ENCODE measurements at places on chromosomes 7 and 10.

DNA sequence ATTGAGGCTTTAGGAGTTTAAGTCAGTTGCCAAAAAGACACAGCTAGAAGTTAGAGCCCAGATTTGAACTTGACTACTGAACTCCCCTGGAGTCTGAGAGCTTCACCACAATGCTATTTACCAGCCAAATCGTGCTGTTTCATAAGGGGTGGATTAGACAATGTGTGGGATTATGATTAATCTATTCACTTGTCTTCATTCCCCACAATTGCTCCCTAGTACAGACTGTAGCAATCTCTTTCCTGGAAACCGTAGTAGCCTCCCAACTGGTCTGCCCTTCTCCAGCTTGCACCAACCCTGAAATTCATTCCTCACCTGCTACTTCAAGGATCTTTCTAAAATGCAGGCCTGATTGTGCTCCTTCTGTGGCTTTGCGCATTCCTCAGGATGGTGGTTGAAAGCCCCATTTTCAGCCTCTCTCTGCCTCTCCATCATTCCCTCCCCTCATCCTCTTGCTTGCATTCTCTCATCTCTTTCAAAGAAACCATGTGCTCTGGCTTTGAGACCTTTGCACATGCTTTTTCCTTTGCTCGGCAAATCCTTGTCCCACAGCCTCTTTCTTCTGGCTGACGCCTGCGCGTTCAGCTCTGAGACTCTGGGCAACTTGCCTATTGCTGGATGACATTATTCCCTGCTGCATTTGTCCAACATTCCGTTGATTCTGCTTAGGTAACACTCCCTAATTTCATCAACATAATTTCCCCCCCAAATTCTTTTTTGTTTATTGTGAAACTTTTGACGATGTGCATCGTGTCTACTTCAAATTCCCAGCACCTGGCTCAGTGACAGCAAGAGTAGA lies 145.1 kb downstream of the ADRA2A start:
- no peak for DNase-seq

- peak; percentile 73 for DNase-seq
These were observed 1.0 kb downstream of the SYPL1 start for GRCh38 chr7:106110885-106111654.

DNA sequence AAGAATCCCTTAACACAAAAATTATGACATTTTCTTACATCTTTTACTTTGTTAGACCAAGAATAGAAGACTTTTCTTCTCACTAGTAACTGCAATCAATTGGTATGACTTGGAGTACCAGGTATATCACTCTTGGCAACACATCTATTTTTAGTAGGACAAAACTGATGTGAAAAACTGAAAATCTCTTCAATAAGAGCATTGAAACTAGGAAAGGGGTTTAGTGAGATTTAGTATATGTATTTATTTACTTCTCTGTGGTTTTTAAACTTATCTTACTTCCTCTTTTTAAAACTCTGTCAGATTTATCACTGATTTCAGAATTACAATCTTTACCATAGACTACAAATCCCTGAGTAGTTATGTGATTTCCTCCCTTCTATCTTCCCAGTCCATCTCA lies 366.2 kb downstream of the PCDH15 start:
- no peak for DNase-seq

- DNase-seq: peak; percentile 81
These were observed 131.1 kb upstream of the CDK1 start for GRCh38 chr10:60646966-60647796.

DNA sequence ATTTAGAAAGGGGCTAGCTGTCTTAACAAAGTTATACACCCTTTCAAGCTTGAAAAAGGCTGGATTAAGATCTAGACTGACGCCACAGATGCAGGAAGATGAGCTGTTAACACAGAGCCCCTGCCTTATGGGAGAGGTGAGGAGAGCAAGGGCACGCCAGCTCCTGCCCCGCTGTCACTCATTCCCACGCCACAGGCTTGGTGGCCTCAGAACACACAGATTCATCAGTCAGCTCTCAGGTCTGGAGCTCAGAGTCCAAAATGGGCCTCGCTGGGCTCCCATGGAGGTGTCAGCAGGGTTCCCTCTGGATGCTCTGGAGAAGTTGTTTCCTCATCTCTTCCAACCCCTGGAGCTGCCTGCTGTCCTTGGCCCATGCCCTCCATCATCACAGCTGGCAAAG lies 554.2 kb downstream of the TCERG1L start:
- no peak for DNase-seq

- DNase-seq: no peak
These were observed 18.1 kb downstream of the MAPK8 start for GRCh38 chr10:48324580-48324979.

GRCh38 chr7:3198316-3198715 lies 102.7 kb upstream of the SDK1 start:
- DNase-seq: no peak

GRCh38 chr10:1575481-1576244 lies 161.7 kb downstream of the ADARB2 start:
- peak; percentile 54 for DNase-seq

DNA sequence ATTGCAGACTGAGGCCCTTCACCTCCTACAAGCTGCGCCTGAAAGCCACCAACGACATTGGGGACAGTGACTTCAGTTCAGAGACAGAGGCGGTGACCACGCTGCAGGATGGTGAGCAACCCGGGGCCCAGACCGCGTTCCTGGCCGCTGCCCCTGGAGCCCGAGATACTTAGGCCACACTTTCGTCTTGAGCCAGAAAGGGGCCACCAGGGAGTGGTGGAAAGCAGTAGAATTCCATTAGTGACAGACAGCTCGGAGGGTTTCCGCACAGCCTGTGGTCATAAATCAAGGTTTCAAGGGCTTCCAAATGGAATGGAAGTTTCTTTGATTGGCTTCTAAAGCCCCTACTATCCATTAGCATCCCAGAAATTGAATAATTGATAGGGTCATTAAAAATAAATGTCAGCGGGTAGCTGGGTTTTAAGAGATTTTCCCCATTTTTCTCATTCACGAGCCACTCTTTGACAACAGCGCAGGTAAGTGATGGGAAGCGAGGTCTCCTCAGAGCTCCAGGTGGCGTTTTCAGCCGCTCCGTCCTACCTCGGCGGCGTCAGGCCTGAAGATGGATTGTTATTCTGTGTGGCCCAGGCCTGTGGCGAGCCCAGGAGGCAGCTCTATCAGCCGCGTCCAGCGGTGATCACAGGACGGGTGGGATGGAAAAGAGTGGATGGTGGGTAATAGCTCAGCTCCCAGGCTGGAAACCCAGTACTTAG lies 523.5 kb upstream of the FOXK1 start:
- no peak for DNase-seq

- DNase-seq: peak; percentile 35
These were observed 146.0 kb downstream of the TNS3 start for GRCh38 chr7:47435889-47436312.

DNA sequence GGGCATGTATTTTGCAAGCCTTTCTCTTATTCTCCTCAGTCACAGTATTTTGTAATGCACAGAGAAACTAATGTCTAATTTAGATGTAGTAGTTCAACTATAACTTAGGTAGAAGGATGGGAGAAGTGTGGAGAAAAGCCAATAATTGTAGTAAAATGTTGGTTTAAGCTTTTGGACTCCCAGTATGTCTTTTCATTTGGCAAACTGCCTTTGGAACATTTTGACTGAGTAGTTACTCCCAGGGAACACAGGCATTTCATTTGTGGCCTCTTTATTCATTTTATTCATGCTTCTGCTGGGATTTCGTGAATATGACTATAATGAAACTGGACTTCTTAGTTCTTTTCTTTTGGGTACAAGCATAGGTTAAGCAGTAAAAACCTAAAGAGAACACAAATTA lies 79.0 kb downstream of the EXOC4 start:
- DNase-seq: no peak

DNA sequence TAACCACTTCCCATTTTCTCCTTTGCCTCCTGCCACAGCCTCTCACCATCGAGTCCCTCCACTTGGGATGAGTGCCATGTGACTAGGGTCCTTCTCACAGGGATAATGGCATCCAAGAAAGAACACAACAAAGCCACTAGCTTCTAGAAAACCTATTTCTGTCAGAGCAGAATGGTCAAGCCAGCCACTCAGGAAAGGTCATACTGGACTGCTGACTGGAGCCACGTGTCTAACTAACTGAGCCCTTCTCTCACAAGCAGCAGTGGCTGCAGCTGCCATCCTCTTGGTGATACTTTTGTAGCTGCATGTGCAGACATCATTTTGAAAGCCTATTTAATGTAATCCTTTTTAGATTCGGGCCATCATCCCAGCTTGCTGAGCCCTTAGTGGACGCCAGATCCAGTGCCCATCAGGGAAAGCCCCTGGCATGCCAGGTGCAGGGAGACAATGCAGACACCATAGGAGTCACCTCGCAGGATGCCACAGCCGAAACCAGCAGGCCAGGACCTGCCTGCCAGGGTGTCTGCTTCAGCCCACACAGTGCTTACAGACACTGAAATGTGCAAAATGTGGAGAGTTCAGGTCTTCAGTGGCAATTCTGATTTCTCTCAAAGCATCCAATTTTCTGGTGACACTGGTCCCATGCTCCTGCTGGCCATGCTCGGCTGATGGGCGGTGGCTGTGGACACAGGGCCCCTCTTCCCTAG lies 98.3 kb upstream of the DDC start:
- DNase-seq: no peak

GRCh38 chr7:129498021-129498420 lies 4.3 kb upstream of the SMKR1 start:
- DNase-seq: no peak

DNA sequence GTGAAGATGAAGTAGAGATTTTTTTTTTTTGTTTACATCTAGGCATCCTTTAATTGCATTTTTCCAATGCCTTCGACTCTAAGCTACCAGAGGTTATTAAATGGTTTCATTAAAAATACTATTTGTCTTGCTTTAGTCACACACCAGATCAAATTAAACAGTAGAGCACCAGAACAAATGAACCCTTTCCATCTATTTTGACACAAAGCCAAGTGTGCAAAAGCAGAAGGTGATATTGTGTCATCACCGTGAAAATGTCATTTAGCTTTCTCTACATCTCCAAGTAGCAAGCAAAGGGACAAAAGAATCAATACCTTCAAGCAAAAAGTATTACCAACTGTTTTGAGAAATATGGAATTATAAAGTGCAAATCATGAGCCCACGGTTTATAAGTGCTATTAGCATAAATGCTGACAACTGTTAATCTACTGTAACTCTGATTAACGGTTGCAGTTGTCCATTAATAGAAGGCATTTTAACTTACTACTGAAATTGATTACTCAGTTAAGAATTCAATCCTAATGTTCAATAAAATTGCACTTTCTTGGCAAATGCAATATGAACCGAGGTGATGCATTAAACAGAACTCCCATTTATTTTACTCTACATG lies 49.1 kb downstream of the CTBP2 start:
- DNase-seq: no peak

DNA sequence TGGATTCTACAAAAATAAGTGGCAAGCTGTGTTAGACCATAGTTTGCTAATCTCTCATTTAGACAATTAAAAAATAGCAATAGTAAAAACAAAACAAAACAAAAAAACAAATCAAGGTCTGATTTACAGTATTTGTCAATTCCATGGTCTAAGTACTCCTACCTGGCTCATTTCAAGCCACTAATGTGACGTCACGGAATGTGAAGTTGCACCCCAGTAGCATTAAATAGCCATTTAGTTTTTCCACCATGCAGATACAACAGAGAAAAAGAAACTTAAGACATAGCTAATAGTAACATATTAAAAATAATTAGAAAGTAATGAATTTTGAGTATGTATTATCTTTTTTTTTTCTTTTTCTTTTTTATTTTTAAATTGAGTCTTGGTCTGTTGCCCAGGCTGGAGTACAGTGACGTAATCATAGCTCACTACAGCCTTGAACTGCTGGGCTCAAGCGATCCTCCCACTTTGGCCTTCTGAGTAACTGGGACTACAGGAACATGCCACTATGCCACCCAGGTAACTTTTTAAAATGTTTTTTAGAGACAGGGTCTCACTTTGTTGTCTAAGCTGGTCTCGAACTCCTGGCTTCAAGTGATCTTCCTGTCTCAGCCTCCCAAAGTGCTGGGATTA lies 101.2 kb downstream of the MKX start:
- DNase-seq: no peak

DNA sequence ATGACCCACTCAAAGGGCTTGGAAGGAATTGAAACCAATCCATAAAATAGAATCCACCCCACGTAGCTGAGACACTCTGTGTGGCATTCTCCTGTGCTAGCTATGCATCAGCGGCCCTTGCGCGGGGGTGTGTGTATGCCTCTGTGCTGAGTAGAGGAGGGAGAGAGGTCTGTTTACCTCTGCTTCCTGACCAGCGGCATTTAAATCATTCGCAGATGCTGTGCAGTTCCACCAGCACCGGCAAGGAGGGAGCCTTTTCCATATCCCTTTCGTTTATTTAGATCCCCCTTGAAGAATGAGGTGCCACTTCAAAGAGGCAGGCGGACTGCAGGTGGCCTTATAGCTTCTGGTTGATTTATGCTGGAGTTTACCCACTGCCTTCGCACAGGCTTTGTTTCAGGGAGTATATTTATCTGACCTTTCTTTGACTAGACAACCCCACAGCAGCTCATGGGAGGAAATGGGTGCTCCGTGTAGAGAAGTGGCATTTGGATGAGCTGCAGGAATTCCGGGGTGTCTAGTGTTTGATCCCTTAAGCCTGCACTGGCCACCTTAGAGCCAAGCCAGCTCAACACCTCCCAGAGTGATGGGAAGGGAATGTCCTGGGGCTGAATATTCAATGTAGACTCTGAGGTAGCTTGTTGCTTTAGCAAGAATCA lies 11.4 kb downstream of the C10orf53 start:
- no peak for DNase-seq

GRCh38 chr7:40536421-40536820 lies 401.6 kb downstream of the SUGCT start:
- no peak for DNase-seq

- peak; percentile 37 for DNase-seq
These were observed 205.2 kb downstream of the GLRX3 start for GRCh38 chr10:130341356-130341755.

DNA sequence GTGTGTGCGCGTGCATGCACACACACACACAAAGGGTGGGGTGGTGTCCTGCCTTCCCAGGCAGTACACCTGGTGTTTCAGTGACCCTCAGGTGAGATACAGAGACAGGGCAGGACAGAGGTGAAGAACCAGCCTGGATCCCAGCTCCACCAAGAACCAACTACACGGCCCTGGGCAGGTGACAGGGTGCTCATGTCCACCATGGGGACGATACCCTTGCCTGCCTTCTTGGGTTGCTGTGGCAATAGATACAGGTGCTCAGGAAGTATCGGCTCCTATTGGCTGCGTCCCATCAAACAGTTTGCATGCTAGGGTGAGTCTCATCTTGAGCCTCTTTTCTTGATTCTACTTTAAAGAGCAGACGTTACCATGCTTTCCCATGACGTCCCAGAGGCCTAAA lies 33.7 kb upstream of the CXCL12 start:
- no peak for DNase-seq
